ENCODE measurements at places on chromosomes 16 and 17. TPM values are rescaled to one million over a fixed set of nuclear protein-coding genes. Genes with fewer than 3 reads are reported as not detected.

GRCh38 chr16:13633391-13633861 is 286.5 kb upstream of the ERCC4 start:
- DNase-seq, result no peak

- DNase-seq, result peak; percentile 31
These were observed 9.6 kb upstream of the WIPF2 start for GRCh38 chr17:40209404-40210093.

GRCh38 chr17:57874434-57875289 is 24.8 kb upstream of the MRPS23 start:
- peak; percentile 84 for DNase-seq

- DNase-seq, result peak; percentile 11
These were observed 6.5 kb downstream of the ALOX15 start for GRCh38 chr17:4634976-4635375.

DNA sequence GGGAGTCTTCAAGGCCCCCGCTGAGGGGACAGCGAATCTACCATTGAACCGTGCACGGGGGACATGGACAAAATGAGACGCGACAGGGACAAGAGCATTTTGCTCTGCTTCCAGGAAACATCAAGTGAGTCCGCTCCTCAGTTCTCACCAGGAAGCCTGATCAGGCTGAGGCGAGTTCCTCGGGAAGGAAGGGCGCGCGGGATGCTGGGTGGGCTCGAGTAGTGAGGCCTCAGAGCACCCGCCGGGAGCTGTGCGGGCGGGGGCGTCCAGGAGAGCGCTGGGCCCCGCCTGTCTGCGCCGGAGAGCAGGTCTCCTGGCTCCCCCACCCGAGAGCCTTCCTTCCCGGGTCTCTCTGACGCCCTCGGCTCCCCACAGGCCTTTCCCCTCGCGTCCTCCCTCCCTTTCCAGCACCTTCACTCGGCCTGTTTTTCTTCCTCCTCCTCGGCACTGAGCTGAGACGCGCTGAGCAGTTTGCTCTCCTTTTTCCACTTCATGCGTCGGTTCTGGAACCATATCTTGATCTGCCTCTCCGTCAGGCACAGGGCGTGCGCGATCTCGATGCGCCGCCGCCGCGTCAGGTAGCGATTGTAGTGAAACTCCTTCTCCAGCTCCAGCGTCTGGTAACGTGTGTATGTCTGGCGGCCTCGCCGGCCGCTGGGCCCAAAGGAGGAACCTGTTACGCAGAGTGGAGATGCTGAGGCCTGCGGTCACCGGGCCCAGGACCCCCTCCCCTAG is 2.6 kb upstream of the HOXB5 start:
- DNase-seq, result no peak

The TNFRSF13B gene
- total RNA-seq, result not detected

The NUDT21 gene
- total RNA-seq, result 116 TPM

The SCNN1G gene
- total RNA-seq, result not detected

The KIF2B gene
- total RNA-seq, result not detected

The GPR142 gene
- not detected for total RNA-seq

The CD7 gene
- total RNA-seq, result not detected

The RSPRY1 gene
- 49.8 TPM for total RNA-seq

All from fibroblast of the aortic adventitia (primary cell).